ENCODE measurements at places on chromosomes 4 and X.

GRCh38 chr4:28391877-28392276 lies 1531.2 kb downstream of the STIM2 start:
- DNase-seq = peak; percentile 36

DNA sequence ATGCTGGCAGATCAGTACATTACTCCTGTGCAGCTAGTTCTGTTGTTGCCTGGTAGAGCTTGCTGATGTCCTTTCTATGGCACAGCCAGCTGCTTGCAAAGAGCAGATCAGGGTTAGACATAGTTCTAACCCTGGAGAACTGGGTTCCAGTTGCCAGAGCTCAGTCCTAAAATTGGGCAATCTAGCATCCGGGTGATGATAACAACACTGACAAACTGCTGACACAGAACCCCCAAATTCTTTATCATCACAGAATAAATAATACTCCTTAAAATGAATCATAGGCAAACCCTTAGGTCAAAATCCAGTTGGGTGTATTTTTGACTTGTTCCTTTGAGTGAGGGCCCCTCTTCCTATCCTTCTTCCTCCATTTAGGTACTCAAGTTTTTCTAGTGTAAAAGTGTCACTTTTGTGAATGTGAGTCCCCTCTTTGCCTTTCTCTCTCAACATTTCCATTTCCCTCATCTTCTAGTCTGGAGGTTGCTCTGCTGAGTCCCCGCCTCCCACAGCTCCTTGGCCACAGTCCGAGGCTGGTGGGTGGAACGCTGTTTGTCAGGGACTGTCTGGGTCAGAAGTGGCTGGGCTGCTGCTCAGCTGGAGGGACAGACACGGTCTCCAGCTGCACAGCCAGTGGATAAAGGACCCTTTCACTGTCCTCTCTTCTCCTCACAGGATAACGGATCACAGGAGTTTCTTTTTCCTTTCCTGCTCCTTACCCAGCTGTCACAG lies 93.6 kb upstream of the RASGEF1B start:
- no peak for DNase-seq

DNA sequence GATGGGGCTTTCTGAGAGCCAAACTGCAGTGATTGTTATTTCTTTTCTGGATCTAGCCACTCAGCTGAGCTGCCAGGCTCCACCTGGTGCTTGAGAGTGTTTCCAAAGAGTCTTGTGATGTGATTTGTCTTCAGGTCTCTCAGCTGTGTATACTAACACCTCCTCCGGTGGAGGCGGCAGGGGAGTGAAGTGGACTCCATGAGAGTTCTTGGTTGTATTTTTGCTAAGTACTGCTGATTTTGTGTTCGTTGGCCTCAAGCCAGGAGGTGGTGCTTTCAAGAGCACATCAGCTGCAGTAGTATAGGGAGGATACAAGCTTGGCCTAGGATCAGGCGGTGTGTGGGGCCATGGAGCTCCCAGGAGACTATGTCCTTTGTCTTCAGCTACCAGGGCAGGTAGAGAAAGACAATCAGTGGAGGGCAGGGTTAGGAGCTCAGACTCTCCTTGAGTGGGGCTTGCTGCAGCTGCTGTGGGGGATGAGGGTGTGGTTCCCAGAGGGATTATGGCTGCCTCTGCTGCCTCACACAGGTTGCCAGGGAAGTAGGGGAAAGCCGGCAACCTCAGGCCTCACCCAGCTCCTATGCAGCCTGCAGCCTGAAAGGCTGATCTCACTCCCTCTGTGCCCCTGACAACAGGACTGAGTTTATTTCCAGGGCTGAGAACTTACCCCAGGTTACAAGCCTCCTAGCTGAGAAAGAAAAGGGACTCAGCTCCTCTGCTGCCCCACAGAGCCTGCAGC lies 62.4 kb downstream of the NPFFR2 start:
- no peak for DNase-seq

GRCh38 chr4:116796022-116796421 lies 289.4 kb downstream of the TRAM1L1 start:
- no peak for DNase-seq

DNA sequence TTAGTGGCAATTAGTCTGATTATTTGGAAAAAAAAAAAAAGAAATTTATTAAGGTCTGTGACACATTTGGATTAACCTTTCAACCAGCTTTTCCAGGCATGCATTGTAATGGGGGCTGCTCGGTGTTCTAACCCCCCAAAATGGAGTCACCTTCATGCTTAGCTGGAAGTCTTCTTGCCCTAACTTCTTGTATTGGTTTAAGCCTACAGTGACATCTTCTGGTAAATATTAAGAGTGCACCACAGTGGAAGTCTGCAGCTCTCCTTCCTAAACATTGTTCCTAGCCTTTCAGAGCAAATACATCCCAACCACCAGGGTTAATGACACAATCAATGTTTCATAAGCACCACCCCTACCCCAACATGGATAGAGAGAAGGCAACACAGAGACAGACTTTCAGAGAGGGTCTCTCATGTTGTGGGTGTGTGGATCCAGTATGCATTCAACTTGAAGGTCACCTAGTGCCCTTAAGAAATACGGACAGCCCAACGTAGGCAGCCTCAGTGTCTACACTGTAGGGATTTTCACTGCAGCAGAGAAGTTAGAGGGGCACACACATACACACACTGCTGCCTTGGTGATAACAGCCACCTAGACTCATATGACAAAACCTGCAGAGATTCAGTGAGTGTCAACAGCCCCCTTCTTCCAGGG lies 142.9 kb upstream of the MBNL3 start:
- DNase-seq = no peak

- DNase-seq = no peak
These were observed 146.4 kb downstream of the CPEB2 start for GRCh38 chr4:15148691-15149090.

- DNase-seq = no peak
These were observed 360.7 kb downstream of the GPM6A start for GRCh38 chr4:175451238-175451965.

- no peak for DNase-seq
These were observed 8.0 kb downstream of the OPRPN start for GRCh38 chr4:70405765-70406164.

DNA sequence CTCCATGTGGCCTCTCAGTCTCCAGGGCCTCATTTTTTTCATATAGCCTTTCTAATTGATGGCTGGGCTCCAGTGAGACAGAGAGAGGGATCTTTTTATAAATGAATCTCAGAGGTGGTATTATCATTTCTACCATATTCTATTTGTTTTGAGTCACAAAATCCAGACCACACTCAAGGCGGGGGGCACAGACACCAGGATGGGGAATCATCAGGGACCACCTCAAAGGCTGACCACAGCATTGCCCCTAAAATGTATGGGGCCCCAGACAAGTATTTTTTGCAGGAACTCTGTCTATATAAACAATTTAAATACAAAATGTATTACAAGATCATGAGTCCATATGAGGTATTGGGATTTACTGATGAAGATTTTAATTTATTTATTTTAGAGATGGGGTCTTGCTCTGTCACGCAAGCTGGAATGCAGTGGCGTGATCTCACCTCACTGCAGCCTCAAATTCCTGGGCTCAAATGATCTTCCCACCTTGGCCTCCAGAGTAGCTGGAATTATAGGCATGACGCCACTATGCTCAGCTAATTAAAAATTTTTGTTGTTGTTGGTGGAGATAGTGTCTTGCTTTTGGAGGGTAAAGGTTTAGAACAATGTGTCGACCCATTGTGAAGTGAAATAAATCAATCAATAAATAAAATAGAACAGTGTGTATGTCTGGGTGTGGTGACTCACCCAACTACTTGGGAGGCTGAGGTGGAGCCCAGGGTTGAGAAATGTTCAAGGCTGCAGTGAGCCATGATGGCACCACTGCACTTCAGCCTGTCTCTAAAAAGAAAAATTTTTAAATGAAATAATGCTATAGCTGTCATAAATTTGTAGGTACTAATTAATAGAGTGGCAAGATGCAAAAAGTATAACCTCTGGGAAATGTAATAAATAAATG lies 29.4 kb downstream of the WDR13 start:
- DNase-seq = no peak

DNA sequence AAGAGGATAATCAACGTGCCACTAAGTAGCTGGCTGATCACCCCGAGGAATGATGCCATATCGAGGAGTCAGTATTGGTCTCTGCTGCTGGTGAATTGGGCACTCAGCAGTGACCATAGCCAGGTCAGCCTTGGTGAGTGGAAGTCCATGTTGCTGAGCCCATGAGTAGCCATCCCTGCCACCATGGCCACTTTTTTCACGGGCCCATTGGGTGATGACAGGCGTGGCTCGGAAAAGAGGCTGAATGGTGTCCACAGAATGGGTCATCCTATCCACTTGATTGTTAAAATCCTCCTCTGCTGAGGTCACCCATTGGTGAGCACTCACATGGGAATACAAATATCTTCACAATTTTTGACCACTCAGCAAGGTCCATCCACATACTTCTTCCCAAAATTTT lies 114.4 kb downstream of the UBE2NL start:
- no peak for DNase-seq

DNA sequence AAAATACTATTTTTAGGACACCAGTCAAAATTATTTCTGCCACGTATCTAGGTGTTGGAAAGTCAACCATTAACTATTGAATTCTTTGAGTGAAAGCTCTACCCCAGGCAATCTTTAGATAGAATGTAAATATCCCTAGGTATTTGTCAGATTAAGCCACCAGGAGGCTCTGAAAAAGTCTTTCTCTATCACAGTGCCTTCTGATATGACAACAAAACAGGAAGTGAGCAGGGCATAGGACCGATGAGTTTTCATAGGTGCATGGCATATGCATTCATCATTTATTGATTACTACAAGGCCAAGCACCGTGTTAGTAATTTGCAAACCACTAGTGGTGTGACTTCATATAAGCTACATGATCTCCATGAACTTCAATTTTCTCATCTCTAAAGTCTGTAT lies 333.6 kb upstream of the F9 start:
- no peak for DNase-seq

DNA sequence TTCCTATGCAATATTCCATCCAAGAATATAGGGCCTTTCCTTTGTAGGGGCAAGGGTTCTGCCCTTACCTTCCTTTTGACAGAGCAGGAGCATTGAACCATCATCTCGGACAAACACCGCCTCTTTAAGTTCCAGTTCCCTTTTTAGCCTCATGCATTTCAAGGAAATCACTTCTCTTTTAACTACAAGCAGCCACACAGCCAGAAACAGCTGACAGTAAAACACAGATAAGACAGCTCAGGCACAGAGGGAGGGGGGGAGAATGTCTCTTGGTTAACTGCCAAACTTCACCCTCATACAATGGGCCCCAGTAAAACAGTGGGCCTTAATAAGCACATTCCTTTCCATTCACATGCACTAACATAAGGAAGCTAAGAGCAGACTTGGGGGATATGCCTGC lies 648.3 kb downstream of the GABRG1 start:
- DNase-seq = no peak

- no peak for DNase-seq
These were observed 3.5 kb downstream of the ADH6 start for GRCh38 chr4:99215521-99215920.

- DNase-seq = no peak
These were observed 3.9 kb downstream of the TFDP3 start for GRCh38 chrX:133214301-133214700.

DNA sequence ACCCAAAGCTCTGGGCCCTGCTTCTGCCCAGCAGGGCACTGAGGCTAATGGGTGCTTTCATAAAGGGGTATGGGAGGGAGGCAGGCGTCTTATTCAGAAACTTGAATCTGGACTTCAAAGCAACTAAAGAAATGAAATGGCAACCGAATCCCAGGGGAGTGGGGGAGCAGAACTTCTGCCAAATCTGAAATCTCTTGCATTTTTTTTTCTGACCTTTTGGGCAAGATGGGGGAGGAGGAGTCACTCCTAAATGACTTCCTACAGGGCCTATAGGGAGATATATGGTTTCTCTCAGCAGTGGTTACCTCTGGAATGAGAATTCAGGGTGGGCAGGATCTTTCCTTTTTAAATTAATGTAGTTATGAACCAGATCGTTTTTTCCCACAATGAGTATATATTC lies 30.6 kb upstream of the KIAA1210 start:
- no peak for DNase-seq

- no peak for DNase-seq
These were observed 229.0 kb upstream of the LCORL start for GRCh38 chr4:18250564-18250963.

DNA sequence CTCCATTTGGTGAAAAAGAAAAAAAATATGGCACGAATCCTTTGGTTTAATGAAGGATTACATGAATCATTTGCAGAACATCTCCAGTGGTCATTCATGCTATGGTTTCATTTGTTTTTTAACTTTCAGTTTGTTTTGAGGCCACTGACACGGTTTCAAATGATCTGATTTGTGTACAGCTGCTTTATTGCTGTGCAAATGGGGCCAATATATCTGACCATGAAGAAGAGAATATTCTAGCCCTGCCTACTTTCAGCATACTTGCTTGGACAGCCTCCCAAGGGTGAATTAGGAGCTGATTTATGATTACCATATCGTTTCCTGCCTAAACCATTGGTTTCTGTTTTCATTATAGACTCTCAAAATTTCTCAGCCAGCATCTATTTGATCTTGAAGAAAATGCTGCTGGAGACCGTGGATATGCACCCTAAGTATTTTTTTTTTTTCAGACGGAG lies 30.7 kb downstream of the SPARCL1 start:
- no peak for DNase-seq

GRCh38 chr4:2287594-2287915 lies 25.6 kb upstream of the MXD4 start:
- DNase-seq = no peak

DNA sequence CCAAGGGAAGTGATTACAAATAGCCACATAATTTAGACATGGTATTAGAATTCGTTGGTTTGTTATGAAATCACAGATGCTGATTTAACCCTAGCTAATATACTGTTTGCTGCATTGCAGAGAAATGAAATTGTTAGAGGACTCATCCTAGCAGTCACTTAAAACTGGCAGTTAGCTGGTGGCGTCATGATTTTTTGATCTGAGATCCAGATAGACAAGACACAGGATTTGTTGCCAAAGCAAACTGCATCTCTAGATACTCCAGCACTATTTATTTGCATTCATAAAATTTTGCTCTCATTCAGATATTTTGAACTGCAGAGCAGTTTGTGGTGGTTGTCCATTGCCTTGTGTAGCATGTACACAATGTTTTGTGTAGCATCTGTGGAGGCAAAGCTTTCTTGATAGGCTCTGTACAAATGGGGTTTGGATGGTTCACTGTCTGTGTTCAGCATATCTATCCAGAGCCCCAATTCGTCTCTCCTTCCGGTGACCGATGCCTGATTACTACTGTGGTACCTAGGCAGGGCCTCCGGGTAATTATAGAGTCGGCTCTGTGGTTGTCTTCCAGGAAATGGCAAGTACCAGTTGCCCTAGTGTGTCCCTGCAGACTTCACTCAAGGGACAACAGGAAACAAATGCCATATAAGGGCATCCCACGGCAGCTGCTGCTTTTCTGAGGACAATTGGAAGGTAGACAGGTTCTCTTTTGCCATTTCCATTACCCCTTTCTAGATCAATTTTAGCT lies 30.1 kb upstream of the SPARCL1 start:
- DNase-seq = no peak

Measured in non-pigmented ciliary epithelial cell (primary cell).